CD4-positive, alpha-beta memory T cell (primary cell): ENCODE measurements at places on chromosomes 16 and 17. TPM values are rescaled to one million over a fixed set of nuclear protein-coding genes. Genes with fewer than 3 reads are reported as not detected.

DNA sequence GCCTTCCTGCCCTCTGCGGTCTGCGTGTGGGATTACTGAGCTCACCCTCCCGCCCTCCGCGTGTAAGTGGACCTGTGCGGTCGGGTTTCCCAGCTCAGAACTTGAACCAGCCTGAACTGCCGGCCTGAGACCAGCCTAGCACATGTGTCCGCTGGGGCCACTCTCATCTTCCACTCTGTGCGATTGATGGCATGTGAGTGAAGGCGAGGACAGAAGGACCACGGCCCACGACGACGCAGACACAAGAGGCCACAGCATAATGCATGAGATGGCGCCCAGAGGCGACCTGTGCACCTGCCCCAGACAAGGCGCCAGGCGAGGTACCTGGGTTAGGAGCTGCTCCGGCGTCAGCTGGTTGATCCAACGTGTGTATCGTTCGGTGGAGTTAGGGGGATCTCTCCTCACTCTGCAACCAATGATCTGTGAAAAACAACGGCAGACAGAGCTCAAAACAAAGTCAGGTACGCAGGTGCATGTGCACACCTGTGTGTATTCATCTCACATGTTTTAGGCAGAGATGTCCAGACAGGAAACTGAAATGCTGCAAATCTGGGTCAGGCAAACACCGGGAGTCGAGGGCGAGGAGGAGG is 74.5 kb upstream of the METRNL start:
- H3K36me3 ChIP-seq: no peaks in the 10 kb centered on the region
- no peaks in the 10 kb centered on the region for H3K4me1 ChIP-seq
- H3K27ac ChIP-seq: no peak overlapping the region
- H3K27me3 ChIP-seq: no peaks in the 10 kb centered on the region
- H3K4me3 ChIP-seq: no peak overlapping the region
- no peak for DNase-seq

DNA sequence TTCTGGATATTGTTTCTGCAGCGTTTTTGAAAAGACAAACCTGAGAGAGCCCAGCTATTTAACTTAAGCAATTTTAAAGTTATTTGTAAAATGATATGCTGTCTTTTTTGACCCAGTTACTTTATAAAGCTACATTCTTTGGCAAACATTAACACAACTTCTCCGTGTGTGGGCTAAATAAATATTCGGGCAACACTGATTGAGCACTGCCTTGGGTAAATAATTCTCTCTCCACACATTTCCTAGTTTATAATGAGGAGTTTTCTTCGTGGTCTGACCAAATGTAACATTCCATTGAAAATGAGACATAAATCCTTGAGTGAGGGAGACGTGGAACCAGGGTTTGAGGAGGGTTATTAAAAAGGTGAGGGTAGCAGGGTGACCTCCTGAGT is 142.8 kb downstream of the WWOX start:
- no peak overlapping the region for H3K27ac ChIP-seq
- H3K4me3 ChIP-seq: no peak overlapping the region
- DNase-seq: no peak
- no peaks in the 10 kb centered on the region for H3K4me1 ChIP-seq

The OMG gene
- 0.84 TPM for total RNA-seq

The MAP2K6 gene
- 18.3 TPM for total RNA-seq

The MLKL gene
- total RNA-seq: 37.5 TPM

GRCh38 chr17:1639549-1640180 is 5.9 kb downstream of the SCARF1 start:
- H3K27ac ChIP-seq: no peak overlapping the region
- no peak overlapping the region for H3K4me3 ChIP-seq
- DNase-seq: no peak
- no peaks in the 10 kb centered on the region for H3K36me3 ChIP-seq
- no peaks in the 10 kb centered on the region for H3K27me3 ChIP-seq

- H3K36me3 ChIP-seq: no peaks in the 10 kb centered on the region
- no peak for DNase-seq
- H3K4me1 ChIP-seq: peaks cover 29% of the 10 kb centered on the region
- H3K27me3 ChIP-seq: no peaks in the 10 kb centered on the region
- H3K27ac ChIP-seq: no peak overlapping the region
Observed at GRCh38 chr16:11107780-11108465, 148.1 kb downstream of the SOCS1 start.

DNA sequence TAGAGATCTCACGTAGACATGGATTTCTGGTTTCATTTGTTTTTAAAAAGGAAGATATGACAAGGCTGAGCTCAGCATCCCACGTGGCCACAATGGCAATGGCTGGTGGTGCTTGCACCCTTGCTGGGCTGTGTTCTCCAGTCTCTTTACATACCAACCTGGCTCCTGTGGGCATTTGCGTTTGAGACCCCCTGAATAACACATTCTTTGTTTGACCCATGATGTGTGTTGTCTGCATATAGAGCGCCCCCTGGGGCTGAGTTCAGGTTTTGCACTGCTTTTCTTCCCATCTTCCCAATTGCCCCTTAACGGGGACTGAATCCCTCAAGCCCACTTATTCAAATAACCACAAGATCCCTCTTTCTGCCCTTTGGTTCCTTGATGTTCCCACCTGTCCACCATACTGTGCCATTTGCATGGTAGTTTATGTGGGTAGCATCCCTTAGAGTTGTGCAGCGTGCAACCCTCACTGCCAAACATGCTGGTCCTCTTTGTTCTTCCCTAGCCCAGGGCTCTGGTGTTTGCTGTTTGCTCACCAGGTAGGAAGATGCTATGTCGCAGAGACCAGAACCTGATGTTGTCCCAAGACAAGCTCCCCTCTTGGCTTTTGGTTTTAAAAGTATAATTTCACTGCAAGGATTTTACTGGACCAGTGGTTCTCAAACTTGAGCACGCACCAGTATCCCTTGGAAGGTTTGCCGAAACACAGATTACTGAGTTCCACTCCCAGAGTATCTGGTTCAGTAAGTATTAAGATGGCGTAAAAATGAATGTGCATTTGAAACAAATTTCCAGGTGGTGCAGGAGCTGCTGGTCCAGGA is 38.5 kb upstream of the NKD1 start:
- no peak overlapping the region for H3K4me3 ChIP-seq
- no peak overlapping the region for H3K27ac ChIP-seq
- H3K4me1 ChIP-seq: no peaks in the 10 kb centered on the region
- no peaks in the 10 kb centered on the region for H3K27me3 ChIP-seq
- H3K36me3 ChIP-seq: no peaks in the 10 kb centered on the region
- peak; percentile 28 for DNase-seq

DNA sequence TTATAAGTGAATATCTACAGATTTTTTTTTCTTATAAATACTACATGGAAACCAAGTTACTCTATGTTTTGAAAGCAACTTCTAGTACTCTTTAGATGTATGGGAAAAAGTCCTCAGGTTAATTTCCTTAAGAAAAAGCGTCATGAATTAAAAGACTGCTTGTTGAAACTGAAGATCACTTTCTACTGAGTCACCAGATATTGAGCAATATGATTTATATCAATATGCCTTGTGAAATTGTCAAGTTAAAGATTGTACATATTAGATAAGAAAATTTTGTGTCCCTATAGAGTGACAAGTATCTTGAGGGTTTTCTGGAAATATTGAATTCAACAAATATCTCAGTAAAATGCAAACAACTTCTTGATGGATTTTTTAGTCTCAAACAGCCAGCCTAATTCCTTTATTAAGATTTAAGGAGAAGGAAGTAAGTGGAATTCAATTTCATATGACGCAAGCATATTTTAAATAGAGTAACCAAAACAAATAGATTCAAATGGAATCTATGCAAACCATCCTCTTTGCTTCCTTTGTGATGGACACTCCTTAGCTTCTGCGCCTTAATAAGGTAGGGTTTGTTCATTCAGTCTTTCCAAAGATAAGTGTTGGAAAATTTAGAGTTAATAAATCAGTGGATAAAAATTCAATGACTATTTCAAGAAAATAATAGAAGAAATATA is 16.6 kb downstream of the KRT12 start:
- no peaks in the 10 kb centered on the region for H3K36me3 ChIP-seq
- no peak overlapping the region for H3K4me3 ChIP-seq
- H3K27ac ChIP-seq: no peak overlapping the region

DNA sequence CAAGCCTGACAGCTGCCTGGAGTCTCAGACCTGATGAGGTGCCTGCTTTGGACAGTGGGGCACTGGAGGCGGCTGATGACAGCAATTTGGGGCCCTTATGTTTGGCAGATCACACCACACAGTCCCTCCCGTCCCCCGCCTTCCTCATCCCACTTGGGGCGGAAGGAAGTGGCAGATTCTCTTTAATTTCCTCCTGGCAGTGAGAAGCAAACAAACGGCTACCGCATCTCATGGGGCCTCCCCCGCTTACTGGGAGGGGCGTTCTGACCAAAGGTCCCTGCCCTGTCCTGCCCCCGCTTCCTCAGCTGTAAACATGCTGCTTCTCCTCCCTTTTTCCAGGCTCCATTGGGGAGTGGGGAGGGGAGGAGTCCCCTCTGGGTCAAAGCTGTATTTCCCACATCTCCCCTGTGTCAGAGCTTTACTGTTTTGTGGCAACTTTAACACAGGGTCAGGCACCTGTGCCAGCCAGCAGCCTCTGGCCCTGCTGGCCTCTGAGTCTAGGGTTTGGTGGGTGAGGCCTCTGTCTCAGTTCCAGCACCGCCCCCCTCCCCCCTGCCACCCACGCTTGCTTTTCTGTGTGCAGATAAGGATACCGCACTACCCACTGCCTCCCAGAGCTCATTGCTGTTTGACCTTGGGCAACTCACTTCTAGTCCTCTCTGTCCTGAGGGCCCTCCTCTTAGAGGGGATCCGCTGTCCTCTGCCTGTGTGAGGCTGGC is 5.4 kb upstream of the NFATC3 start:
- no peaks in the 10 kb centered on the region for H3K36me3 ChIP-seq
- DNase-seq: peak; percentile 80
- peak overlapping the region; percentile 46 for H3K4me3 ChIP-seq
- peaks cover 94% of the 10 kb centered on the region for H3K4me1 ChIP-seq
- H3K27me3 ChIP-seq: no peaks in the 10 kb centered on the region

The TEX19 gene
- not detected for total RNA-seq

GRCh38 chr16:11256661-11257130 is 692 bp upstream of the SOCS1 start:
- peak overlapping the region; percentile 85 for H3K4me3 ChIP-seq
- H3K4me1 ChIP-seq: peaks cover 53% of the 10 kb centered on the region
- H3K27me3 ChIP-seq: no peaks in the 10 kb centered on the region
- peak overlapping the region; percentile 83 for H3K27ac ChIP-seq

The CD300A gene
- 28.8 TPM for total RNA-seq

- H3K36me3 ChIP-seq: no peaks in the 10 kb centered on the region
- H3K4me1 ChIP-seq: no peaks in the 10 kb centered on the region
- H3K27ac ChIP-seq: no peak overlapping the region
- no peak for DNase-seq
- H3K27me3 ChIP-seq: no peaks in the 10 kb centered on the region
- H3K4me3 ChIP-seq: no peak overlapping the region
Observed at GRCh38 chr17:43584666-43585102, 38.5 kb upstream of the ETV4 start.

DNA sequence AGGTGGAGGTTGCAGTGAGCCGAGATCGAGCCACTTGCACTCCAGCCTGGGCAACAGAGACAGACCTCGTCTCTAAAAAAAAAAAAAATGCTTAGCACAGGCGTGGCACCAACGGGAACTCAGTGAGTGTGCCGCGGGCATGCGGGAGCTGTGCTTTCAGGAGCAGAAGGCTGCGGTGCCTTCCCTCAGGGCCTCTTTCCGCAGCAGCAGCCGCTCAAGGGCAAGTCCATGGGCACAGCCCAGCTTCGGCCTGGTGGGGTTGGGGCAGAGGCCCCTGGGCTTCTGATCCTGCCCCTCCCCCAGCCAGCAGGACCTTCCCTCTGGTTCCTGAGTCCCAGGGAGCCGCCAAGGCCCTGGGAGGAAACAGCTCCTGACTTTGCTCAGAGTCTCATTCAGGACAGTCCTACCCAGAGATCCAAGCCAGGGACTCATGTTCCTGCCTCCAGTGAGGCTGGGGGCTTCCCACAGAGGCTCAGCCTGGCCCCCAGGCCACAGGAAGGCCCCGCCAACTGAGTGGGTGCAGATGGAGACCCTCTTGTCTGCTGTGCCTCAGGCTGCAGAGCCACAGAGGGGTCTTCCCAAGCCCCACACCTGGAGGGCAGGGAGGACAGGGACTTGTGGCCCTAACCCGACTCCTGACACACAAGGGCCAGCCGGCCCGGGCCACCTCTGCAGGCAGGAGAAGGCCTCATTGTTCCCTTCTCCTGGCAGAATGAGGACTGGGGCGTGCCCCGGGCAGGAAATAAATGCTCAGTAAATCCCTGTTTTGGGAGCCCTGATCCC is 3.3 kb upstream of the ZG16B start:
- H3K27me3 ChIP-seq: no peaks in the 10 kb centered on the region
- DNase-seq: no peak
- no peak overlapping the region for H3K4me3 ChIP-seq
- H3K4me1 ChIP-seq: no peaks in the 10 kb centered on the region

GRCh38 chr16:89615596-89616090 is 2.2 kb downstream of the DPEP1 start:
- no peak for DNase-seq
- no peak overlapping the region for H3K27ac ChIP-seq
- H3K27me3 ChIP-seq: no peaks in the 10 kb centered on the region
- no peaks in the 10 kb centered on the region for H3K36me3 ChIP-seq
- H3K4me1 ChIP-seq: peaks cover 7% of the 10 kb centered on the region

The ADAD2 gene
- total RNA-seq: not detected

The UNC45B gene
- total RNA-seq: 0.73 TPM

DNA sequence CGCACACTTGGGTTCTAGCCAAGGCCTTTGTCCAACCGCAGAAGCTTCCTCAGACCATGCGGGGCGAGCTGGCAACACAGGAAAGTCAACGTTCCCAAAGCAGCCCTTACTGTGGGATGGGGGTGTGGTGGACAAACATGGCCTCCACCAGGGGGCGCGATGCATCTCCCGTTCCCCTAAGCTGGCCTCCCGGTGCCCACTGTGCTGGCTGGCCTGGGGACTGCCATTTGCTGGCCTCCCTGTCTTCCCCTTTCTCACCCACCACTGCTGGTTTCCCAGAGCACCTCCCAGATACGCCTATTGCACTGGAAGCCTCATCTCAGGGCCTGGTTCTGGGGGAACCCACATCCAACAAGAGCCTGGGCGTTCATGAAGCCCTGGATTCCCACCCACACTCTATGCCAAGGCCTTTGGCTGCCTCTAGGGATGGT is 145.3 kb downstream of the IRF8 start:
- no peaks in the 10 kb centered on the region for H3K27me3 ChIP-seq
- DNase-seq: no peak
- H3K36me3 ChIP-seq: no peaks in the 10 kb centered on the region
- H3K27ac ChIP-seq: no peak overlapping the region
- H3K4me1 ChIP-seq: peaks cover 15% of the 10 kb centered on the region
- no peak overlapping the region for H3K4me3 ChIP-seq

GRCh38 chr17:68775318-68775717 is 174.2 kb upstream of the FAM20A start:
- H3K27me3 ChIP-seq: no peaks in the 10 kb centered on the region
- H3K36me3 ChIP-seq: no peaks in the 10 kb centered on the region
- no peaks in the 10 kb centered on the region for H3K4me1 ChIP-seq
- H3K27ac ChIP-seq: no peak overlapping the region
- no peak for DNase-seq
- H3K4me3 ChIP-seq: no peak overlapping the region

DNA sequence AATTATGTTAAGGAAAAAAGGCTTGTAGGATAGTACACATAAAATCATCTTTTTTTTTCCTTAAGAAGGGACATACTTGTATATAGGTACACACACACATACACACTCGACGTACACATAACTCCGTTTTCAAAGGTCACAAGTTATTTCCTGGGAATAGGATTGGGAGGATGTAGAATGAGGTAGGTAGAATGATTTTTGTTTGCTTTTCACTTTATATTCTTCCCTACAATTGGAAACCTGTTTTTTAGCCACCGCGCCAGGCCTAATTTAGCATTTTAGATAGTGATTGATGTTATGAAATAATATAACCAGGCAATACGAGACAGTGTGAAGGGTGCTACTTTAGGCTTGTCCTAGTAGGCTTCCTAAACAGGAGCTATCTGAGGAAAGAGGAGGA is 1.8 kb upstream of the HAPSTR1 start:
- H3K27me3 ChIP-seq: no peaks in the 10 kb centered on the region
- no peak overlapping the region for H3K27ac ChIP-seq
- no peak for DNase-seq
- no peak overlapping the region for H3K4me3 ChIP-seq
- H3K36me3 ChIP-seq: peaks cover 12% of the 10 kb centered on the region
- H3K4me1 ChIP-seq: peaks cover 27% of the 10 kb centered on the region
